ENCODE measurements at places on chromosomes 5 and 9.

DNA sequence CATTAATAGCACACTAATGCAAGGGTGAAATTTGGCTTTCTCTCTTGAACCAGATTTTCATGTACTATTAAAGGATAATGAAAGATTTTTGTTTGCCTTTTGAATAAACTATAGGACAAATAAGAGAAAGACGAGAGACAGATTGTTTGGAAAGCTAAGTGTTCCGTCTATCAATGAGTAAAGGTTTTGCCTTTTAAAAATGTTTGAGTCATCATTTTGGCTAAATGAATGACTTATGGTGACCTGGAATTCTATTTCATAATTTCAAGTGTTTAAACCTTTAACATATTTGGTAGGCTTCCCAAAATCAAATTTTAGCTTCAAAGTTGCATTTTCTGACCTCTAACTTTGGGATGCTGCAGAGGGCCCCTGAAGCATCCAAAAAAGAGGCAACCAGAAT, 145.2 kb downstream of the SLC25A46 start:
- no peak for DNase-seq

GRCh38 chr5:138353560-138354080, 1.1 kb downstream of the KDM3B start:
- no peak for DNase-seq

DNA sequence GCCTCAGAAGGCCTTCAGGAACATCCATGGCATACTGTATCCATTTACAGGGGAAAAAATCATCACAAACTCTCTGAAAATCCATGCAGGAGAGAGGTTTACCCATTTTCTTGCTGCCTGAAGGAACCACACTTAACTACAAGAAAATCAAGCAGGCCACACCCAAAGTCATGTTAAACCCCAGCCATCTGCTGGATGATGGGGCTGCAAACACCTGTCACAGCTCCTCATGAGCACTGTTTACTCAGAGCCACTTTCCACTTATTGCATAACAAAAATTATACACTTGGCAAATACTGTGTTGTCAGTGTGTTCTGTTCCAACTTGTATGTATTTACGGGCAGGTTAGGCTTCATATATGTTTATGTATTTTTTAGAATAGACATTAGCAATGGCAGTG, 35.8 kb downstream of the PPIC start:
- DNase-seq: no peak

DNA sequence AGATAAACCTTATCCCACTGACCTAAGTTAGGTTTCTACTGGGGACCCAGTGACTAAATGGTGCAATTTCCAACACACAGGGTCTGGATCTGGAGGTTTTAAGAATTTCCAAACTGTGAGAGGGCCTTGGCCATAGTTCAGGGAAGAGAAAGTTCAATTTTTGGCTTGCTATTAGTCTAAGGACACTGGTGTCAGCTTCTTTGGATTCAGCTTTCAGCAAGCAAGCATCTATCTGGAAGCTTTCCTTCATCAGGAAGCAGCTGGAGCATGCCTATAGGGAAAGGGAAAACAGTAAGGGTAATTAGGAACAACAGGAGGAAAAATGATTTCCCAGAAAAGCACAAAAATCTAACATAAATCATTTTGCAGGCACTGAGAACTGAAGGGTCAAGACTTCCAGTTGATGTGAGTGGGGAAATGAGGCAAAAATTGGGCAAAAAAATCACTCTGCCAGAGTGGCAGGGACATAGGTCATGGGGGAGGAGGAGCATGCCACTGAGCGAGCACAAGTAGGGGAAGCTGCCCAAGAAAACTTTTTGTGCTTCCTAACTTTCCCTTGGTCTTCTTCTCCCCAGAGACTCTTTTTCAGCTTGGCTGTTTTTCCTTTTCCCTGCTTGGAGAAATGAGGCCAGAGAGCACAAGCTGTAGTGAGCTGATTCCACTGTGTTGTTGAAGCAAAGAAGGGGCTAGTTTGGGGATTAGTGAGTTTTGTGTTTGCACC, 299.6 kb downstream of the FGF10 start:
- no peak for DNase-seq

- DNase-seq: no peak
Measured at GRCh38 chr5:171826132-171826531, 40.5 kb downstream of the SMIM23 start.

DNA sequence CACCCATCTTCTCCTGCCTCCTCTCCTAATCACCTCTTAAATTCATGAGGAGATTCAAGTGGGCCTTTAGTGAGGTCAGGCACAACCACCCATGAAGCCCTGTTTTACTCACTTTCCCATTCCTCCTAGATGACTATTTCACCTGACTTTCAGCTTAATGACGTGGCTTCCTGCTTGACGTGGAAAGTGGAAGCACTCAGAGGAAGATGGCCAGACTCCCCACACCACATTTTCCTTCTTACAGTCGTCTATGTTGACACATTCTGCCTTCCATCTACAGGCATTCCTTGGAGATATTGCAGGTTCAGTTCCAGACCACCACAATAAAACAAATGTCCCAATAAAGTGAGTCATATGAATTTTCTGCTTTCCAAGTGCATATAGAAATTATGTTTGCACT, 146.4 kb upstream of the TAS2R1 start:
- no peak for DNase-seq

GRCh38 chr5:40479939-40480338, 199.8 kb upstream of the PTGER4 start:
- DNase-seq: no peak

DNA sequence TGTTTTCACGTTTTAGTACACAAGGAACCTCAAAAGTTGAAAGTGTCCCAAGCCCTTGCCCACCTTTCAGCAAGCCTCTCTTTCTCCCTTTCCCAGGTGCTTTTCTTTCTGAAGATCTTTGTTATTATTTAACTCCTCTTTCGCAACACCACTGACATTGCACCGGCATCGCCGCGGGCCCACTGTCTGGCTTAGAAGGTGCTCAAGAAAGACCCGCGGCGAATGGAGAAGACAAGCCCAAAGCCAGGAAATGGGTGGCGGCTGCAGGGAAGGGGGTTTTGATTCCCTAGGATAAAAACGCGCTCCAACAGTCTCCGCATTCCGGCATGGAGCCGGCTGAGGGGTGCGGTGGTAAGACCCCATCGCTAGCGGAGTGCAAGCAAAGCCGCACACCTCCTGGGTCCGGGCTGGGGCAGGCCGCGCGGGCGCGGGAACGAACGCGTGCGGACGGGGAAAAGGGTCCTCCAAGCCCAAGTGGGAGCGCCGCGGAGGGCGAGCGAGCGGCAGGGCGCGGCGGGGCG, 404 bp upstream of the AFAP1L1 start:
- DNase-seq: no peak

- DNase-seq: no peak
Measured at GRCh38 chr5:178123094-178123965, 7.5 kb upstream of the RMND5B start.

DNA sequence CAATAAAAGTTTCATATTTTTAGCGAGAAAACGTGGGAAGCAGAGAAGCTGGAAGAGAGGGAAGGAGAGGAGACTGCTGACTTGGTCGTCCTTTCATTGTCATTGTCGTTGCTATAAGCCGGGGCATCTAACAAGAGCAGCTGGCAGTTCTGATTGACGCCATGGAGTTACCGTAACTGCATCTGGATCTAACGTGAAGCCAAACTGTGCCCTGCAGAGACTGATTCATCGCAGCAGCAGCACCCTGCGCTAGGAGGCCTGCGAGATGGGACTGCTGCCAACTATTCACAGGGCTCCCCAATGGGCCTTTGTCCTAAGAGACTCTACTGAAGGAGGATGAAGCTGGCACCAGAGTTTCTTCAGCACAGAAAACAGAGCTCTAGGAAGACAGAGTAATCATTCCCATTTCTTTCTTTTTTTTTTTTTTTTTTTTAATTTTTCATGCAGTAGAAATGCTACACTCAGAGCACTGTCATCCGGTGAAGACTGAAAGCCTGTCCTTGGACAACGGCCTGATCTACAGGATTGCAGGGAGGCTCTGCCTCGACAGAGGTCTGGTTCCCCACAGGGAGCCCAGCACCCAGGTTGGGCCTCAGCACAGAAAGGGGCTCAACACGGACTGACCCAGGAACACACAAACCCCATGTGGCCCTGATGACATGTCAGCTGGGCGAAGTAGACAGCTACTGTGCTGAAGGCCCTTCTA, 47.8 kb downstream of the RETREG1 start:
- no peak for DNase-seq

DNA sequence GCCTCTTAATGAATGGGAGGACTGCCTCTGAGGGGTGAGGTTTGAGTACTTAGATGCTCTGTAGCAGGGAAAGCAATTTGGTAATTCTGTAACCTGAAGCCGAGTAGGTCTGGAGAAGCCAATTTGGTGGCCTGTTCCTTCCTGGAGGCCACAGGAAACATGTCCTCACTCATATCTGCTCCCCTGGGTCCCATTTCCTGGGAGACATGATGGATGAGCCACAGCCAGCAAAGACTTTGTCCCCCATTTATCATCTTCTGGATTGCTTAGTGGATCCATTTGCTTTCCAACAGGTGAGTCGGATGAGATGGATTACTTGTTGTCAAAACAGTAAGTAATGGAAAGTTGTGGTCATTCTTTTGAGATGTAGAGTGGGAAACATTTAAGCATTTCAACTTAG, 99.8 kb upstream of the KLF9 start:
- DNase-seq: no peak

DNA sequence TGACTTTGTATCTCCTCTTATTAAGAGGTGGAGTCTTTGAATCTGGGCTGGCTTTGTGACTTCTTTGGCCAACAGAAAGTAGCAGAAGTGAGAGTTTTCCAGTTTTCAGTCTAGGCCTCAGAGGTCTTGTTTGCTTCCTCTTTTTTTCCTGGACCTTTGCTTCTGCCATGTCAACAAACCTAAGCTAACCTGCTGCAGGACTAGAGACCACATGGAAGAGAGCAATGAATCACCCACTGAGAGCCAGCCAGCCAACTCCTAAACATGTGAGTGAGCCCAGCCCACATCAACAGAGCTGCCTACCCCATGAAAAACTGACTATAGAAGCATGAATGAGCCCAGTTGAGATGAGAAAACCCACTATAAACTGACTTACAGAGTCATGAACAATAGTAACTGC, 29.9 kb downstream of the MRPL22 start:
- DNase-seq: no peak

- no peak for DNase-seq
Measured at GRCh38 chr9:115746496-115746895, 407.1 kb upstream of the PAPPA start.

- no peak for DNase-seq
Measured at GRCh38 chr5:133457439-133458355, 154.6 kb downstream of the FSTL4 start.

- DNase-seq: no peak
Measured at GRCh38 chr5:14447958-14448911, 133.4 kb upstream of the OTULINL start.

DNA sequence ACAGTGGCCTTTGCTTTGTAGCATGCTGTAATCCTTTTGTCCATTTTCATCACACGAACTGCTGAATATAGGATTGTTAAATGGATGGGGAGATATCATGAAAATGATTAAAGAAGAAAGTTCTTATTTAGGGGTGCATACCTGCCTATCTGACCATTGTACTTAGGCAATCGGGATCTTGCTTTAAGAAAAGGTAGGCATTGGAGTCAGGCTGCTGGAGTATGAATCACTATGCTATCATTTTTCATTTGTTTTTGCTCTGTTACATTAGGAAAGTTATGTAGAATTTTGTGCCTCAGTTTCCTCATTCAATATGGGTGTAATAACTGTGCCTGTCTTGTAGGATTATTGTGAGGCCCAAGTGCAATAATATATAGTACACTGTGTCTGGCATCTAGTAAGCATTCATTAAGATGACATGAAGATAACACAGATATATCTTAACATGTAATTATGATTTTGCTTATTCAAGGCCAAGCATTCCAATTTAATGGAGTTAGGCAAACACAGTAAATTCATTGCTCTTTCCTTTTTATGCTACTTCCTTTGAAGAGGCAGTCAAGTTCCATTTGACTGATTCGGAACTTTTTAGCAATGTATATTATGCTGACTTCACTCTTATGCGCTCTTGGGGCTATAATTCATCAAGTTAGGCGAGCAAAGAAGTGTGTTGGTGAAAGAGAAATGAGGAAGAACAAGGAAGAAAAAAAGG, 109.9 kb upstream of the CDKN2B start:
- no peak for DNase-seq

DNA sequence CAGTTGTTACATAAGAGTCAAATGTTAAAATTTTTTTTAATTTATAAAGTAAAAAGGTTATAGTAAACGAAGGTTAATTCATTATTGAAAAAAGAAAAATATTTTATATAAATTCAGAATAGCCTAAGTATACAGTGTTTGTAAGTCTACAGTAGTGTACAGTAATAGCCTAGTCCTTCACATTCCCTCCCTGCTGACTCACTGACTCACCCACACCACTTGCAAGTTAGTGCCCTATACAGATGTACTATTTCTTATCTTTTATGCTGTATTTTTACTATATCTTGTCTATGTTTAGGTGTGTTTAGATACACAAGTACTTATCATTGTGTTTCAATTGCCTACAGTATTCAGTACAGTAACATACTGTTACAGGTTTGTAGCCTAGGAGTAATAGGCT, 57.6 kb downstream of the MAMDC2 start:
- no peak for DNase-seq

DNA sequence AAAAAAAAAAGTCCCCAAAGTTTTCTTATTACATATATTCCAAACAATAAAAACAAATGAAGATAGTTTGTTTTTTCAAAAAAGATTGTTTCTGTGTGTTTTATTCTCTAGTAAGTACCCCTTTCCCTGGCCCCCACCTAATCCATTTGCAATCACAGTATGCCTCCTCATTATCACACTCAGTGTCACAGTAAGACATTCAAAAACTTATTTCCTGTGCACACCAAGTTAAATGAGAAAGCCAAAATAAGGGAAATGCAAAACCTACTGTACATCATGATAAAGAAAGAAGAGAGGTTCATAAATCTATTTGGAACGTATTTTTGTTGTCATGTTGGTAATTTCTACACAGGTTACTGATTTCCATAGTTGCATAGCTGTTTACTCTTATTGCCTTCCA, 62.3 kb downstream of the ST8SIA4 start:
- DNase-seq: no peak
